Stimulated activated CD8-positive, alpha-beta memory T cell treated with anti-CD3 and anti-CD28 coated beads, Interleukin-15, amount 100 ng/mL, for 4 hours (primary cell): ENCODE measurements at places on chromosomes 16 and 17.

DNA sequence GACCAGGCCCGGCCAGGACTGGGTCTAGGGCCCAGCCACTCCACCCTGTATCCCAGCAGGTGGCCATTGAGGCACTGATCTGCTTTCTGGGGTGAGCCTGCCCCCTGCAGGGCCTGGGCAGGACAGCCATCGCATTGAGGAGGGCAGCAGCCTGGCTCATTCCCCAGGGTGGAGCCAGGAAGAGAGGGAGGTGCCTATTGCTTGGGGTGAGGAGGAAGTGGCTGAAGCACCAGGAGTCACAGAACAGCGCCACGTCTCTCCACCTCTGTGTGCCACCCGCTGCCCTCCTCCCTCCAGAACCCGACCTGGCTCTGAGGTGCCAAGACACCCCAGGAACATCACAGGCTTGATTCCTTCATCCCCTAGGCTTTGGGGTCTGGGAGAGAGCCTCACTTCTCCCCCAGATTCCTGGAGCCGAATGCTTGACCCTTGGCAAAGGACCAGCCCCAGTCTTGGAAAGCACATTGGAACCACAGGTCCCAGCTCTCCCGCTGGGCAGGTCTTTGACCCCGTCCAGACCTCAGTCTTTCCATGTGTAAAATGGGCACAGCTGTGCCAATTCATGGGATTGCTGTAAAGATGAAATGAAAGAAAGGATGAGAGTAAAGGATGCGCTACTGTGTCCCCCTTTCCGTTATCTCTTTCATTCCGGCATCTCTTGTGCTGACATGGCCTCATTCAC, 7.2 kb upstream of the KRT36 start:
- no peak for DNase-seq

- no peak for DNase-seq
These were observed 782.4 kb upstream of the SOX9 start for GRCh38 chr17:71338396-71338795.

GRCh38 chr16:56864960-56865359, at the start of gene SLC12A3:
Gene SLC12A3, plus strand, starts transcription at chr16:56865207. Its CDS starts 29 bp downstream, at chr16:56865236.
- DNase-seq = no peak

DNA sequence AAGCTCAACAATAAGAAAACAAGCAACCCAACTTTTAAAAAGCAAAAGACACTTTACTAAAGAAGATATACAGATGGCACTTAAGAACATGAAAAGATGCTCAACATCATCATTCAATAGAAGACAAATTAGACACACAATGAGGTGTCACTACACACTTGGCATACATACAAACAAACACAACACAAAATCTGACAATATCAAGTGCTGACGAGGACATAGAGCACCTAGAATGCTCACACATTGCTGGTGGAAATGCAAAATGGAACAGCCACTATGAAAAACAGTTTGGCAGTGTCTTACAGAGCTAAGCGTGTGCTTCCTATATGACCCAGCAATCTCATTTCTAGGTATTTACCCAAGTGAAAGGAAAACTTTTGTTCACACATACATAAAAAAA, 18.9 kb downstream of the RPRML start:
- no peak for DNase-seq

DNA sequence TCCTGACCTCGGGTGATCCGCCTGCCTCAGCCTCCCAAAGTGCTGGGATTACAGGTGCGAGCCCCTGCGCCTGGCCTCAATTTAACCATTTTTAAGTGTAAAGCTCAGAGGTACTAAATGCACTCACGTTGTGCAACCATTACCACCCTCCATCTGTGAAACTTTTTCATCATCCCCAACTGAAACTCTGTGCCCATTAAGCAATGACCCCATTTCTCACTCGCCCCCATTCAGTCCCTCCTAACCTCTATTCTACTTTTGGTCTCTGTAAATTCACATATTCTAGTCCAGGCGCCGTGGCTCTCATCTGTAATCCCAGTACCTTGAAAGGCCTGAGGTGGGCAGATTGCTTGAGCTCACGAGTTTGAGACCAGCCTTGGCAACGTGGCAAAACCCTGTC, 8.3 kb upstream of the SPNS3 start:
- DNase-seq = no peak

DNA sequence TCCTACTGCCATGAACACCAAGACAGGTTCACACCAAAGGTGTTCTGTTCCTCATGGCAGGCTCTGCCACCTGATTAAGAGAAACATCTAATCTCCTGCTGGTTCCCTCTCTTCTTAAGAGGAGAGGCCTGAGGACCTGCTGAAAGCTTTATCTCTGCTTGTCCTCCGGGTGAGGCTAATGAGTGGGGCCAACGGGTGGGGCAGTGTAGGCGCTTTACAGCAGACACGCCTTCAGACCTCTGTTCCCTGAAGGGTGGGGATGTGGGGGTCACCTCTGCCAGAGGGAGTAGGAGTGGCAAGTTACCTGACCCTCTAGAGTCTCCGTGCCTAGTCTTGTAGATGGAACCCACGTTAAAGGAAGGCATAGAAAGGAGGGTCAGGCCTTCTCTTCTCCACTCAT, 4.2 kb upstream of the MRM1 start:
- DNase-seq = no peak

DNA sequence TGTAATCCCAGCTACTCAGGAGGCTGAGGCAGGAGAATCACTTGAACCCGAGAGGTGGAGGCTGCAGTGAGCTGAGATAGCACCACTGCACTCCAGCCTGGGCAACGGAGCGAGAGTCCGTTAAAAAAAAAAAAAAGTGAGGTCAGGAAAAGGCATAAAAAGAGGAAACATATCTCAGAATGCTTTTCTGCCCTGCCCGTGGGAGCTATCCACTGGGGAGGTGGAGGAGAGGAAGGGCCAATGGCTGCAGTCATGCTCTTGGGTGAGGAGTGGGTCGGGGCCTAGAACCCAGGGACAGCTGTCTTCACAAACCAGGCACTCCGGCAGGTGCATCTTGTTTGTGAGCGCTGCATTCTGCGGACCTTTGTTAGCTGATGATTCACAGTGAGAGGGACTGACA, 60.0 kb upstream of the CDC42EP4 start:
- DNase-seq = no peak

DNA sequence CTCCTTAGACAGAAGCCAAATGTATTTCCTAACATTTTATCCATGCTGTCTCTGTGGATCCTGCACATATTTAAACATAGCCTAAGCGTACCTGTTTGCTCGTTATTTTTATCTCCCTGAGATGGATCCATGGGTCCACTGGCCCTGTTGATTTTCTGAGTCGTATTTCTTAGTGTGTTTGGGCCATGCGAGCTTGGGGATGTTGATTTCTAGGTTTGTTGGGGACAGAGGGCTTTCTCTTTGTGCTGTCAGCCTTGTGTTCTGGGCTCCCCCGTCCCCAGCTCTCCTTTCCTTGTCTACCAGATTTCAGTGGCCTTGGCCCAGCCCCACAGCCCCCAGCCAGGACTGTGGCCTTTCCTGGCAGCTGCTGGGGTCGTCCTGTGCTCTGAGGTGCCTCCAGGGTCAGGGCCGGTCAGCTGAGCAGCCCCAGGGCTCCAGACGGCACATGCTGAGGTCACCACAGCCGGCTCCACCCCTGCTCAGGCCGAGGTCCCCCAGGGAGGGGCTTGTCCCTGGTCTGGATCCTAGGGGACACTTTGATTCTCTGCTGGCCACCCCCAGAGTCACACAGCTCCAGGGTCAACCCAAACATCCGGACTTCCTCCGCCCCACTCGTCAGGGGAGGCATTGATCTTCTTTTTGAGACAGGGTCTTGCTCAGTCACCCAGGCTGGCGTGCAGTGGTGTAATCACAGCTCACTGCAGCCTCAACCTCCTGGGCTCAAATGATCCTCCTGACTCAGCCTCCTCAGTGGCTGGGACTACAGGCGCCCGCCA, 4.4 kb downstream of the SSTR5 start:
- no peak for DNase-seq

DNA sequence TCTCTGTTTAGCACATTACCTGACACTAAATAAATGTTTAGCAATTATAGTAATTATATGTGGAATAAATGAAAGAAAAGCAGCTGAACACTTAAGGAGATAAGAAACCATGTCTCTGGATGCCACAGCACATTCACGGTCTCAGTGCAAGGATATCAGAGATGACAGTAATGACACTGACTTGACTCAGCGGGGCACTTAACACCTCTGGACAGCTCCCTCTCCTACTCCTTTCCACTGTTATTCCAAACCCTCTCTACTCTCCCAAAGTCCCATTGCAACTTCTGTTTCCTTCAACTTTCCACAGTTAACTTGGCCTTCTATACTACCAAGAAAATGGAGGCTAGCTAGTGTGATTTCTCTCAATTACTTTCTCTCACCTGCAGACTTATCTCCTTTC, 93.0 kb upstream of the CORO6 start:
- DNase-seq = no peak

GRCh38 chr16:80457871-80458270, 82.9 kb upstream of the DYNLRB2 start:
- DNase-seq = no peak

DNA sequence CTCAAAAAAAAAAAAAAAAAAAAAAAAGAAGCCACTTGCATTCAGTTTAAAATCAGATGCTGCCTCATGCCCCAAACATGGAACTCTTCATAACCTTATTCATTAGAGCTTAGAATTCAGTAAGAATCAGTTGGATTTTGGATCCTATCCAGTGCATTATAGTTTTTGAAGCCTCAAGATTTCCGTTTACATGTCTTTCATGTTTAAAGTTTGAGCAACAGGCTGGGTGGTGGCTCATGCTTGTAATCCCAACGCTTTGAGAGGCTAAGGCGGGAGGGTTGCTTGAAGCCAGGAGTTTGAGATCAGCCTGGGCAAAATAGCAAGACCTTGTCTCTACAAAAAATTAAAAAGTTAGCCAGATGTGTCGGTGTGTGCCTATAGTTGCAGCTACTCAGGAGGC, 55.0 kb downstream of the SNTB2 start:
- no peak for DNase-seq

DNA sequence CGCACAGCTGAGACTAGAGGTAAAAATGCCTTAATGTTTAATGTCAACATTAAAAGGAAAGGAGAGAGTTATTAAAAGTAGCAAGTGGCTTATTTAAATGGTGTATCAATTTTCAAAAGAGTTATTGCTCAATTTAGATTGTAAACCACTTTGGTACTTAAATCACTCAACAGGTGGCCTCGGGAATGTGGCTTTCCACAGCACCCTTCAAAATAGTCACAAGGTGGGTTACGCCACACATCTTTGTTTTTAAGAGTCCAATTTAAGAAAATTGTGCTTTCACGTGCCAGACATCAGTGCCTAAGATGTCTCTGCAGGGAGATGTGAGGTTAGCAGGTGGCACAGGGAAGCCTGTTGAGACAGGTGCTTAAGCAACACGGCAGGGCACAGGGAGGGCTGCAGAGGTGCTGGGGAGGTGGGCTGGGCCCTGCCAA, 27.5 kb upstream of the ADCY7 start:
- no peak for DNase-seq

DNA sequence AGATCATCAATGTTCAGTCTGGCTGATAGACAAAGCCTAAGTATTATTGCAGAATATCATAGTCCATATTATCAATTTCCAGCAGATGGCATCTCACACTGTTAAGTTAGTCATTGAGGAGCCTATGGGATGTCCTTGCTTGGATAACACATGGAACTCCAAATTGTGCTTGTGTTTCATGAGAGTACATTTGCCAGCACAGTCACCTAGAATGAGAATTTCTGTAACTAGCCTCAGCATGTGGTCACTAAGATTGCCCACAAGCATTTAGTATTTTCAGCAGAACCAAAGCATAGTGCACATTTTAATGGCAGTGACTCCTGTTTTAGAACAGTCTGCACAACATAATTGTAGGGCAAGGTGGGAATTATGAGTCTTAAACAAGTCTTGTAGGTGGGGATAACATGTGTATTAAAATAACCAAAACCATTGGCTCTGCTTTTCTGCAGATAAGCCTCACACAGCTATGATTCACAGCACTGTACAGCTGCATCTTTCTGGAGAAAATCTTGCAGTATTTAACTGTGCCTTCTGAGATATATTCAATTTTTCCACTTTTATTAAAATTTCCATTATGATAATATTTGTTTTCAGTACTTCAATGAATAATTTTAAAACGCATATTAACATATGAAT, 882.8 kb upstream of the SOX9 start:
- no peak for DNase-seq

- no peak for DNase-seq
These were observed 24.1 kb upstream of the ADORA2B start for GRCh38 chr17:15920758-15921239.

DNA sequence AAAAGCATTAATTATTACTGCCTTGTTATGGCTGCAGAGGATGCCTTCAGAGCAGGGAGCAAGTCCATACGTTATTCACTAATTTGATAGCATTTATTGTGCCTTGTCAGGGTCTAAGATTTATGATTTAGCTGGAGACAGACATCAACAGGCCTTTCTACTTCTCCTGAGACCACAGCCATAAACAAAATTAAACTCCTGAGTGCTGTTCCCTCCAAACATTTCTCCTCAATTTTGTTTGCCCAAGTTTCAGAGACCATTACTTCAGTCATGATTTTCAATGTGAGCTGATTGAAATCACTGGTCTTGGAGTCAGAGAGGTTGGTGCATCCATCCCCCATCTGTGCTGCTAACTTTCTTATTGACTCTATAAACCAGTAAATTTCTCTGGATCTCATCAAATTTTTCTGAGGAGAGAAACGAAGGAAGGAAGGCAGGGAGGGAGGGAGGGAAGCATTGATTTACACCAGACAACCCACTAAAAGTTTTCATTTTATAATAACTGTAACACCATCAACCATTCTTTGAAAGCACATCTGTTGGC, 423.6 kb upstream of the CDH11 start:
- DNase-seq = no peak

- no peak for DNase-seq
These were observed 134.4 kb downstream of the CYLD start for GRCh38 chr16:50876263-50876662.

DNA sequence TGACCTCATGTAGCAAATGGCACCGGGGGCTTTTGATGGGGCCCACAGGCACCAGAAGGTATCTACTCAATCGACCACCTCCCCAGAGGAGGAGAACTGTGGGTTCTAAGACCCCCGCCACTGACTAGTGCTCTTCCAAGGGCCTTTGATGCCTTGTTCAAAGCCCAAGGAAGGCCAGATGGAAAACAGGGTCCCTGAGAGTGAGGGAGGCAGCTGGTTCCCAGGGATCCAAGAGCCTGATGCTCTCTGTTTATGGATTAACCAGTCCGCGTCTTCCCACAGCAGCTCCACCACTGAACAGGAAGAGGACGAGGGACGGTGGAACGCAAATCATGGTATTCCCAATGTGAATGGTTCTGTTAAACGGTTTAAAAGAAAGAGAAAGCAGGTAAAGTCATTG, 7.6 kb downstream of the PHB1 start:
- DNase-seq = no peak

GRCh38 chr16:17915791-17916190, 420.7 kb downstream of the NPIPA8 start:
- DNase-seq = no peak
